ENCODE measurements at places on chromosomes 3 and 15. TPM values are rescaled to one million over a fixed set of nuclear protein-coding genes. Genes with fewer than 3 reads are reported as not detected.
A peak's percentile ranks its signal among the peaks of the same experiment; 100 is the strongest.

Gene CHDH
- total RNA-seq: 28.1 TPM

Gene TYRO3
- 107 TPM for total RNA-seq

Gene C3orf49
- 0.63 TPM for total RNA-seq

Gene SLC49A4
- 17.7 TPM for total RNA-seq

Gene CHRM5
- total RNA-seq: 0.94 TPM

Gene FBXW12
- 0.81 TPM for total RNA-seq

Gene GLT8D1
- total RNA-seq: 107 TPM

GRCh38 chr3:97241417-97241816 lies 427.0 kb downstream of the EPHA6 start:
- H3K27me3 ChIP-seq: no peaks in the 10 kb centered on the region
- H3K27ac ChIP-seq: no peak overlapping the region
- H3K36me3 ChIP-seq: no peaks in the 10 kb centered on the region
- no peaks in the 10 kb centered on the region for H3K4me1 ChIP-seq
- no peak overlapping the region for H3K4me3 ChIP-seq

- no peaks in the 10 kb centered on the region for H3K27me3 ChIP-seq
- DNase-seq: no peak
- no peaks in the 10 kb centered on the region for H3K4me1 ChIP-seq
- no peak overlapping the region for H3K4me3 ChIP-seq
- H3K36me3 ChIP-seq: no peaks in the 10 kb centered on the region
- H3K27ac ChIP-seq: no peak overlapping the region
These were observed 179.6 kb downstream of the FEZF2 start for GRCh38 chr3:62193586-62194345.

GRCh38 chr3:67245545-67245944 lies 247.4 kb downstream of the KBTBD8 start:
- no peaks in the 10 kb centered on the region for H3K36me3 ChIP-seq
- H3K4me3 ChIP-seq: no peak overlapping the region
- no peak for DNase-seq
- no peaks in the 10 kb centered on the region for H3K27me3 ChIP-seq

- no peaks in the 10 kb centered on the region for H3K27me3 ChIP-seq
- no peaks in the 10 kb centered on the region for H3K4me1 ChIP-seq
- H3K27ac ChIP-seq: no peak overlapping the region
- H3K4me3 ChIP-seq: no peak overlapping the region
These were observed 78.9 kb upstream of the THRB start for GRCh38 chr3:24573576-24573975.

DNA sequence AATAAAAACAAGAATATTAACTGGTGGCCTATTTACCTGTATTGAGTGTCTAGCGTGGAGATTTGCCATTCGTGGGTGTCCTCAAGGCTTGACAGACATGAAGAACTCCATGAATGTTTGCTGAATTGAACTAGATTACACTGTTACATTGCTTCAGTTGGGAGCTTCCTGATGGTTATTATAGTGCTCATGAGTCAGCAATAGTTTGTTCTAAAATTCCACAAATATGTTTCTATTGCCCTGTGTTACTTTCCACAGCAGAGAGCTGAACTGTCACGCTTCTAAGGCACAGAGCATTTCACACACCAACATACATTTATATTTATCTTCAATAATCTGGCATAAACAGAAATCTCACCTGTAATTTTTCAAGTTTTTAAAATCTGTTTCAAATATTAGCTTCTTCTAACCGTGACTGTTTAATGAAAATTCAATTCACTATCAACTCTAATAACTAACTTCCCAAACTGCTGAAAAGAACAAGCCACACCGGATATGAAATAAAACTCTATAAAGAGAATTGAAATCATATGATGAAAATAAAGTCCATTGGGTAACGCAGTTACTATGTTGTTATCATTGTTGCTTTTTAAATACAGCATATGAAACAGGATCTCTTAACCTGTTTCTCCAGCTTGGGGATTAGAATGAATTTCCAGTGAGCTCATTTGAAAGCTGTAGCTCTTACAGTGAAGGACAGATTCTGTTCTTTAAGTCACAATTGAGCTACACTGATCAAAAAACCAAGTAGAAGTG lies 61.2 kb upstream of the MCF2L2 start:
- H3K27me3 ChIP-seq: no peaks in the 10 kb centered on the region
- no peaks in the 10 kb centered on the region for H3K4me1 ChIP-seq
- no peak overlapping the region for H3K27ac ChIP-seq
- no peaks in the 10 kb centered on the region for H3K36me3 ChIP-seq
- no peak overlapping the region for H3K4me3 ChIP-seq
- no peak for DNase-seq

DNA sequence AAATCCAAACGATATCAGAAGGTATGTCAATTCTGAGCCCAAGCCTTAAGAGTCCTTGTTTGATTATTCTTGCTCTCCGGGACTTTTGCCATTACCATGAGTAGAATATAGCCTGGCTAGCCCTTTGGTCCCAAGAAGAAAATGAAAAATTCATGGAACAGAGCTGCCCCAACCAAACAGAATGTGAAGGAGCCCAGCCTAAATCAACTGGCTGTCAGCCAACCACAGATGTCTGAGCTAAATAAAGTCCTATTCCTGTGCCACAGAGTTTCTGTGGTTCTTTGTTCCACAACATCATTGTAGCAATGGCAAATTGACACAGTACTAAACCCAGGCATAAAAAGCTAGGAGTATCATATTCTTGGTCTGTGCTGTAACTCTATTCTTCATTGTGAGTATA lies 185.2 kb downstream of the CPNE4 start:
- H3K27me3 ChIP-seq: no peaks in the 10 kb centered on the region
- no peak overlapping the region for H3K4me3 ChIP-seq

- no peaks in the 10 kb centered on the region for H3K36me3 ChIP-seq
- no peak overlapping the region for H3K4me3 ChIP-seq
- peak; percentile 12 for DNase-seq
- no peaks in the 10 kb centered on the region for H3K4me1 ChIP-seq
- H3K27ac ChIP-seq: no peak overlapping the region
- H3K27me3 ChIP-seq: no peaks in the 10 kb centered on the region
These were observed 177.3 kb downstream of the KLF13 start for GRCh38 chr15:31503758-31504461.

- DNase-seq: no peak
- H3K36me3 ChIP-seq: no peaks in the 10 kb centered on the region
- H3K27ac ChIP-seq: no peak overlapping the region
- peak overlapping the region; percentile 94 for H3K4me3 ChIP-seq
- H3K4me1 ChIP-seq: peaks cover 16% of the 10 kb centered on the region
These were observed 3.9 kb downstream of the TSC22D2 start for GRCh38 chr3:150411976-150412375.

DNA sequence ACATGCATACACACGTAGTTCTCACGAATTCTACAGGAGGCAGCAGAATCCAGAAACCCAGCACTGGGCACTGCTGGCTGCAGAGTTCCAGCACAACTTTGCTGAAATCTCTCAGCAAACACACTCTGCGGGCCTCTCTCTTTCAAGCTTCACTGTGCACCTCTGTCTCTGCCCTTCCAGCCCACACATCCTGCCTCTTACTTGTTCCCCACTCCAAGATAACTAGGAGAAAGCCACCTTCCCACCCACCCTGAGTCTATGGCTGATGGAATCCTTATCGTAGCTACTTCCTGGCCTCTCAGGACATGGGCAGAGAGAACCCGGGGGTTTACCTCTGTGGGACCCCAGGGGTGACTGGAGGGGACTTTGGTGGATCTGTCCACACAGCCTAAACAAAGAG lies 11.9 kb downstream of the ANP32A start:
- H3K27me3 ChIP-seq: no peaks in the 10 kb centered on the region
- no peaks in the 10 kb centered on the region for H3K36me3 ChIP-seq
- H3K27ac ChIP-seq: no peak overlapping the region
- H3K4me1 ChIP-seq: peaks cover 8% of the 10 kb centered on the region

DNA sequence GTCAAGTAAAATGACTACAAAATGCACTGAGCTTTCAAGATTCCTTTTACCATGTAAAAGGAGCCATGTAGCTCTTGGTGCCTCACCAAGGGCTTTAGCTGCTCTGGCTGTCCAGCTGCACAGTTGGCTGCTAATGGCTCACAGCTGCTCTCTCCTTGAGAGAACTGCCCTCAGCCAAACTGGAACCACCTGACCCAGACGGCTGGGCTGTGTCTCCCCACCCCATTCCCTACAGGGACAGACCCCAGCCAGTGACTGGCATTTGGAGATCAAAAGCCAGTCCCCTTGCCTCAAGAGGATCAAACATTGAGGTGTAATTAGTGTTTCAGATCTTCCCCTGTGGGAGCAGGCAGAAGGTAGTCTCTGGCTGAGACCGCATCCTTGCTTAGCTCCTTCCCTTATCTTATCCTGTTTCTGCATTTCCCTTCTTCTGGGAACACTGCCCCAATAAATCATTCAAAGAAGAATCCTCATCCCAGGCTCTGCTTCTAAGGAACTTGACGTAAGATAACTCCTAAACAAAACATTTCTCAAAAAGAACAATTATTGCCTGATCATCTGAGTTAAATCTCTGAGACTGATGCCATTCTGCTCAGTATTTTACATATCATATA lies 28.6 kb upstream of the UBE2E2 start:
- H3K27ac ChIP-seq: no peak overlapping the region
- no peaks in the 10 kb centered on the region for H3K4me1 ChIP-seq
- no peaks in the 10 kb centered on the region for H3K27me3 ChIP-seq
- peak; percentile 16 for DNase-seq

DNA sequence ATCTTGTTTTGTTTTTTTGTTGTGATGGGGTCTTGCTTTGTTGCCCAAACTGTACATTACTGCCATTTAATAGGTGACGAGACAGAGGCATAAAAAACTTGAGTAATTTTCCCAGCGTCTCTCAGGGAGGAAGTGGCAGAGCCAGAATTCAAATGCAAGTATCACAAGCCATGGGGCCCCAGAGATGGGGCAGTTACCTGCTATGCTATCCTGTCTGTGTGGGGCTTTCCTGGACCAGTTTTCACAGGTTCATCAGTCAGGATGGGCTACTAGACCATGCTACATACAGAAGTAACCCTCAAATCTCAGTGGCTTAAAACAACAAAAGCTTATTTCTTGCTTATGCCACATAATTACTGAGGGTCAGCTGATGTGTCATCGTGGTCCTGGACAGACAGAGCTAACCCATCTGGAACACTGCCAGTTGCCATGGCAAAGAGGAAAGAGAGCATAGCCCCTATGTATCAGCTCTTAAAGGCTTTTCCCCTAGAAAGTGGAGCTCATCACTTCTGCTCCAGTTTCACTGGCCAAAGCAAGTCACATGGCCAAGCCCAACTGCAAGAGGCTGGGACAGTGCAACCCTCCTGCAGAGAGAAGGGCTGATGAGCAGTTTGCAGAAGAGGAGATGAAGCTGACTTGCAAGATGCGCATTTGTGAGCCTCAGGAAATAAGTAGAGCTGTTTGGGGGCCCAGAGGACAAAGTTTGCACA lies 31.7 kb upstream of the SYNM start:
- H3K27me3 ChIP-seq: no peaks in the 10 kb centered on the region
- DNase-seq: no peak
- no peaks in the 10 kb centered on the region for H3K4me1 ChIP-seq
- H3K4me3 ChIP-seq: no peak overlapping the region
- H3K27ac ChIP-seq: no peak overlapping the region

- no peaks in the 10 kb centered on the region for H3K4me1 ChIP-seq
- H3K4me3 ChIP-seq: no peak overlapping the region
- no peak overlapping the region for H3K27ac ChIP-seq
- H3K27me3 ChIP-seq: no peaks in the 10 kb centered on the region
These were observed 109.3 kb upstream of the MME start for GRCh38 chr3:154970797-154971196.

- H3K36me3 ChIP-seq: no peaks in the 10 kb centered on the region
- no peak overlapping the region for H3K4me3 ChIP-seq
- peaks cover under 1% of the 10 kb centered on the region for H3K4me1 ChIP-seq
- no peak overlapping the region for H3K27ac ChIP-seq
These were observed 61.7 kb downstream of the CCNL1 start for GRCh38 chr3:157098121-157098822.

Measured in testis (tissue), 5 donors.